GM04504 (cell line): ENCODE measurements at places on chromosomes 3 and 15.
A peak's percentile ranks its signal among the peaks of the same experiment; 100 is the strongest.

GRCh38 chr3:58404396-58404795 lies 29.2 kb downstream of the PDHB start:
- no peak for DNase-seq

- DNase-seq = no peak
Observed at GRCh38 chr3:134338516-134339261, 35.6 kb downstream of the AMOTL2 start.

DNA sequence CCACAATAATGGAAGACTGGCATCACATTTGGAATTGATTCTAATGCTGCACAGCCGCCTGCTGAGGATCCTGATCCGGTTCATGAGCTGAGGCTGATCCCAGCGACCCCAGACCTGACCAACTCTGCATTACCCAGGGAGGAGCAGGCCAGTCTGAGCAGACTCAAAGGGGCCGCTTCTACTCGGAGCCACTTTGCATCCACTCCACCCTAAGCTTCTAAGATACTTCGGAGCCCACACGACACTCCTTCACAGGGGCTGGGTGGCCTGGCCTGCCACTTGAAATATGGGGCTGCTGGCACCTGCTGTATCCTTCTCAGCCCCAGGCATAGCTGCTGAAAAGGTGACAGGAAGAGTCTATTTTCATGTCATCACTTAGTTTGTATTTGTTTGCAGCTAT lies 33.2 kb upstream of the NSMCE3 start:
- DNase-seq = no peak

- DNase-seq = peak; percentile 94
Observed at GRCh38 chr15:81323944-81324881, at the start of gene STARD5. Gene STARD5, minus strand, starts transcription at chr15:81324141. Its CDS starts 42 bp downstream, at chr15:81324099.

DNA sequence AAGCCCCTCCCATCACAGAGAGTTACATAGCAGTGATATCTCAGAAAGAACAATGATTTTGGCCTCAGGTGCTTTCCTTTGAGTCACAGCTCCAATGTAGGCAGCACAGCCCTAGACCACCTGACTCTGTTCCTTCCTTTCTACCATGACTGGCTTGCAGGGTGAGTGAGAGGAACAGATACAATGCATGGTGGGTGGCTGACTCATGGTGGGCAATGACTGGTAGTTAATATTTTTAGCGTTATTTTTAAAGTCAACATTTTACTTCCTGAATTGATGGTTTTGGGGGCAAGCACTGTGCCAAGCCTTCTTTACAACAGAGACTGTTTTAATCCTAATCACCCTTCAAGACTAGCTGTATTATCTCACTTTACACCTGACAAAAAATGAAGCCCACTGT lies 32.8 kb upstream of the ST3GAL6 start:
- no peak for DNase-seq

DNA sequence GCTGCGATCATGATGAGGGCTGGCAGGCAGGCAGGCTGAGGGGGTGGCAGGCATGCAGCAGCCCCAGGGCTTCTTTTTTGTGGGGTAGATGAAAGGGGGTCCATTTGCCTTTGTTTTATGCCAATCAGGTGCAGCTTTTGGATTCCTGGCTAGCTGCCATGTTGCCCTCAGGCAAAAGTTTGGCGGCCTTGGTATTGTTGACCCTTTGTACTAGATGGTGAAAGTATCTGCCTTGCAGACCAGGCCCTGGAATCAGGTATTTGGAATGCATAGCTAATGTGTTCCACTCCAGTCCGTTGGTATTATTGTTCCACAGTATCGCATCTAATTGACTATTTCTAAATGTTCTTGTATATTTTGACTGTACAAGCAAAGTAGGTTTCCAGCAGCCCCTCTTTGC lies 35.0 kb downstream of the EEFSEC start:
- DNase-seq = no peak

DNA sequence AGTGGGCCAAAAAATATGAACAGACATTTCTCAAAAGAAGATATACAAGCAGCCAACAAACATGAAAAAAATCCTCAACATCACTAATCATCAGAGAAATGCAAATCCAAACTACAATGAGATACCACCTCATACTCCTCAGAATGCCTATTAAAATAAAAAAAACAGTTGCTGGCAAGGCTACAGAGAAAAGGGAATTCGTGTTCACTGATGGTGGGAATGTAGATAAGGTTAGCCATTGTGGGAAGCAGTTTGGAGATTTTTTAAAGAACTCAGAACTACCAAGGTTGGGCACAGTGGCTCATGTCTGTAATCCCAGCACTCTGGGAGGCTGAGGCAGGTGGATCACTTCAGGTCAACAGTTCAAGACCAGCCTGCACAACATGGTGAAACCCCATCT lies 27.8 kb upstream of the C15orf40 start:
- no peak for DNase-seq

DNA sequence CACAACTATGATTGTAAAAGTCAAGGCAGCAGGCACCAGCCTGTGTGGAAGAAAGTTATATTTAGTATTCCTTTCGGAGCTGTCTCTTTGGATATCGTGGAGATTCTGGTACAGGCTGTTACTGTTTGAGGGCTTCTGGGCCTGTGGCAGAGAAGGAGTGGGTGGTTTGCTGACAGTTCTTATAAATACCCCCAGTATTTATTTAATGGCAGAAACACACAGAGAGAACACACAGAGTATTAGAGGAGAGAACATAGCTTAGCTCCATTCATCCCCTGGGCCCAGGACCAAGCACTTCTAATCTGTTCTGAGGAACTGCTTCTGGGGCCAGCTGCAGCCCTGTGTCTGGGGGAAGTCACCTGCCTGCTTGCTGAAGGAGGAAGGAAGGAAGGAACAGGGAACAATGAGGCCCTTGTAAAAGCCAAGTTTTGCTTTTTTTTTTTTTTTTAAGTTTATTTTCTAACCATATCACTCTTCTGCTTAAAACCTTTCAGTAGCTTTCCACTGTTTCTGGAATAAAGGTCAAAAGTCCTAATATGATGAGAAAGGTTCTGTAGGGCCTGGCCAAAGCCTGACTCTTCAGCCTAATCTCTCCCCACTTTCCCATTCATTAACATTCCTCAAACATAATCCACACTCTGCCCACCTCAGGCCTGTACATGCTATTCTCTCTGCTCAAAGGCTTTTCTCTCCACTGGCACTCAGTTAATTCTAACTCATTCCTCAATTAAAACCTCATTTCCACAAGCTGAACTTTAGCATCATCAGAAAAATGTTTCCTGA lies 11.8 kb upstream of the PP2D1 start:
- DNase-seq = no peak

DNA sequence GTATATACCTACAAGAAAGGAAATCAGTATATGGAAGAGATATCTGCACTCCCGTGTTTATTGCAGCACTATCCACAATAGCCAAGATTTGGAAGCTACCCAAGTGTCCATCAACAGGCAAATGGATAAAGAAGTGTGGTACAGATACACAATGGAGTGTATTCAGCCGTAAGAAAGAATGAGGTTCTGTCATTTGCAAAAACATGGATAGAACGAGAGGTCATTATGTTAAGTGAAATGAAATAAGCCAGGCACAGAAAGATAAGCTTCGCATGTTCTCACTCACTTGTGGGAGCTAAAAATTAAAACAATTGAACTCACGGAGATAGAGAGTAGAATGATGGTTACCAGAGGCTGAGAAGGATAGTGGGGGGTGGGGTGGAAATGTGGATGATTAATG lies 53.1 kb downstream of the FAM81A start:
- DNase-seq = no peak

DNA sequence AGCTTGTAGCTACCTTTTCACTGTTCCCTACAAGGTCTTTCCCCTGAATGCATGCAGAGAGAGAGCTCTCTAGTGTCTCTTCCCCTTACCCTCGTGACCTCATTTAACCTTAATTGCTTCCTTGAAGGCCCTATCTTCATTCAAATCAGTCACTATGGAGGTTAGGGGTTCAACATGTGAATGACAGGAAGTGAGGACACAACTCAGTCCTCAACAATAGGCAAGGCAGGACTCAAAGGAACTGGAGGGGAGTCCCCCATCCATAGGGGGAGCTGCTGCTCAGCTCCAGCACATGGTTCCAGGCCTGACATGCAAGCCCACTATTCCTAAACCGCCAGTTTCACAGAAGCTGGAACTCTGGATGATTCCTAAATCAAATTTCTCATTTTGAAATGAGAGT lies 33.8 kb upstream of the GYG1 start:
- no peak for DNase-seq

DNA sequence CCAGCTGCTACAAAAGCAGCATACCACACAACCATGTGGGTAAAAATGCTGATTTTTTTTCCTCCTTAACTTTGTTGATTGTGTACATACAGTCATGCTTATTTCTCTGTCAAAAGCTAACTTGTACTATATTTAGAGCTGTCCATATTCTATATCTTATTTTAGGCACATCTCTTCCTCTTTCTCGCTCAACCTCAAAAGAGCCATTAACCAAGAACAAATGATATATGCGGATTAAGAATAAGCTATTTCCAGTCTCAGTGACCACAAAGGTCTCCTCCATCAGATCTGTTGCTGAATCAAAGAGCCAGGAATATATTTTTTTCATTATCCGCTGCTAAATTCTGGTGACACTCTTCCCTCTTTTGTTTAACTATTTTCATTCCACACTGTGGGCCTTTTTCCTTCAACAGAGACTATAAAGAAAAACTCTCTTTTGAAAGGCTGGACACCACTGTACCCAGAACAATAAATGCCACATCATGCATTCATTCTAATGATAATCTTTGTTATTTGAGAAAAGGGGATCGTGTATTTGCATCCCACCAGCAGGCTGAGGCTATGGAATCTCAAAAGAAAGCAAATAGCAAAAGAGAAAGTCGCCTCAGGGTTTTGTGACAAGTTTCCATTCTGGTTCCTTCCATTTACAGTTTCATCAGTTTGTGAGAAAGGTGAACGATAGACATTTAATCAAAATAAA lies 8.0 kb downstream of the TMEM212 start:
- DNase-seq = no peak

DNA sequence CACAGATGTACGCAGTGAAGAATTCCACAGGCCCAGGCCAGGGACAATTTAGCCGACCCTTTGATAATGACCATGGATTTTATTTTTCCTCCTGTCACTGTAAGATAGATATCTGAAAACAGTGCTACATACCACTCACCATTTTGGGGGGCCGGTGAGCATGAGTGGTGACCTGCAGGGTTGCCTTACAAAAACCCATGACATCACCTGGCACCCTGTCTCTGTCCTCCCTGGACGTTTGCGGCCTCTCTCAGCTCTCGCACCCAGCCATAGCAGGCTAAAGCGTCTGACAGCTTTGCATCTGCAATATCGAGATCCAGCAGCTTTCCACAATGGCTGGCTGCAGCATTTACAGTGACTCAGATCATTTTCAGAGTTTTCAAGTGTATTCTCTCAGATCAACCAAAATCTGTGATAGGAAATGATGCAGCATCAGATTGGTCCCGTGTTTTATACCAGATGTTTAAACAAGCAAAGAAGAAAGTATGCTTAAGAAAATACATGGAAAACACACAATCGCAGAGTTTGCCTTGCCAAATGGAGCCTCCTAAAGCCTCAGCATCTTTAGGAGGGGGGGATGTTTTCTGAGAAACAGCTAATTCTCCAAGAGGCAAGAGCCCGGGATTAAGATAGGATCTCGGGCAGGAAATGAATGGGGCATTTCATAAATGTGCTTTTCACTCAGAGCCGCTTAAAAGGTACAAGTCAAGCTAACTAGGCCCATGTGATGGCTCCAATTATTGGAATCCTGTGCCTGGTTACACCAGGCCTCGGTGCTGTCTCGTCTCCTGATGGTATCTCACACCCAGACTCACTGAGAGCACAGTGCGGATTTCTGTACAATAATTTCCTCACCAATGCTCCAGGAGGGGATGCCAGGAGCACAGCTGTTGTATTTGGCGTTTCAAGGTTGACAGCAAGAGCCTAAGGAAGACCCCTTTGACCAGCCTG lies 257.3 kb downstream of the XXYLT1 start:
- DNase-seq = no peak

- DNase-seq = no peak
Observed at GRCh38 chr3:17054301-17054981, 169.7 kb downstream of the PLCL2 start.

- peak; percentile 35 for DNase-seq
Observed at GRCh38 chr15:32790352-32790999, 72.7 kb downstream of the GREM1 start.
